Osteoblast (primary cell): ENCODE measurements at places on chromosomes 12 and 14. TPM values are rescaled to one million over a fixed set of nuclear protein-coding genes. Genes with fewer than 3 reads are reported as not detected.

CD163 gene
- total RNA-seq = under 0.01 TPM in 2 replicates

DBX2 gene
- not detected in 2 replicates for total RNA-seq

GZMH gene
- total RNA-seq = not detected in 2 replicates

FRS2 gene
- total RNA-seq = 64.4 and 64.8 TPM in 2 replicates

C12orf42 gene
- not detected in 2 replicates for total RNA-seq

- peaks cover 12% of the 10 kb centered on the region for H3K4me1 ChIP-seq
- H3K4me3 ChIP-seq = peak within 1 kb of the TSS; percentile 76
- H3K36me3 ChIP-seq = peaks cover 10% of the 10 kb centered on the region
- peaks cover 28% of the 10 kb centered on the region for H3K27me3 ChIP-seq
- DNase-seq = peak; percentile 99
Observed at GRCh38 chr12:114684098-114684869, at the start of gene TBX3. TBX3 (minus strand) TSS chr12:114684175; CDS start chr12:114683200, 975 bp downstream.

DNA sequence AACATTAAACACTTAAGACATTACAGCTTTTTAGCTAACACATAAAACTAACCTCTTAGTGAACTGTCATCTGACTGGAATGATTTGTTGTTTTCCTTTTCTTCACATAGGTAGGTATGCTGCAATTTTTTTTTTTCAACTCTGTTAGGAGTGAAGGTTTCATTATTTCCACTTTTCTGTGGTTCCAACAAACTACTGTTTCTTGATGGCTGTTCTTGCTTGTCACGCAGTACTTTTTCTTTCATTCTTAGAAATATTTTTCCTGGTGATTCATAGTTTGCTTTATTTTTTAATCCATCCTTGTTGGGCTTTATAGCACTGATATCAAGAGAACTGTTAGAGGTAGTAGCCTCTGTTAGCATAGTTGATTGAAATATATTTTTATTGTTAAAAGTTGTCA lies 6.3 kb downstream of the MIS18BP1 start:
- no peak for DNase-seq
- H3K27me3 ChIP-seq = no peaks in the 10 kb centered on the region
- peaks cover 28% of the 10 kb centered on the region for H3K4me1 ChIP-seq
- no peaks in the 10 kb centered on the region for H3K36me3 ChIP-seq
